ENCODE measurements at places on chromosomes 2 and 18. TPM values are rescaled to one million over a fixed set of nuclear protein-coding genes. Genes with fewer than 3 reads are reported as not detected.

DNA sequence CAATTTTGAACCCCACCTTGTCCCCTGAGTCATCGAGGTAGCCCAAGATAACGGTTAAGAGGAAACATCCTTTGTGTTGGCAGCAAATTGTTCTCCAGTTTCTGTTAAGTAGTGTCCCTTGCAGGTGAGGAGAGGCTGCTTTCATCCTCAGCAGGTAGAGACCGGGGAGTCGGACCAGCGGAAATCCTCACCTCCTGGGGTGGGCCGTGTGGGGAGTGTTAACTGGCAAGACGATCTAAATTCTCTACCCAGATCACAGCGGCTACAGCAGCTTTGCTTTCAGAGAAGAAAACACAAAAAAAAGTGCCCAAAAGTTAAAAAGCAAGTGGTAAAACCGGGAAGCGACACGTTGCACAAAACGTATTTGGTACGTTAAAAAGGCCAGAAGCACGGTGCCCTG is 63.2 kb downstream of the ADI1 start:
- no peak for DNase-seq

Gene NRP2
- total RNA-seq = 22.1 TPM

DNA sequence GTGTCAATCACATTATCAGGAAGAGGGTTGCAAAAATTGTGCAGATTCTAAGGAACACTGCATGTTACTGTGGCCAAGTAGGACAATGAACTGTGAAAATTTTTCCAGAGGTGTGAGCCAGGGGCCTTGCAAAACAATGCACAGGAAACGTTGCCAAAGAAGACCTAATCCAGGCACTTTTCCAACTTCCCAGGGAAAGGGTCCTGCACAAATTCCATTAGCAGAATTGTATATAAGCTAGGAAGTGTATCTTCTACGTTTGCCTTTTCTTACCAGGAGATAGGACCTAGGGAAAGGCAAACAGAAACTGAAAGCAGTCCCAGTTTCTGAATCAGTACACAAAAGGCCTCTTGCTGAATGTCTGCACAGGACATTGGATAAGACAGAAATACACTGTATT is 1888.3 kb upstream of the CELF4 start:
- no peak for DNase-seq

DNA sequence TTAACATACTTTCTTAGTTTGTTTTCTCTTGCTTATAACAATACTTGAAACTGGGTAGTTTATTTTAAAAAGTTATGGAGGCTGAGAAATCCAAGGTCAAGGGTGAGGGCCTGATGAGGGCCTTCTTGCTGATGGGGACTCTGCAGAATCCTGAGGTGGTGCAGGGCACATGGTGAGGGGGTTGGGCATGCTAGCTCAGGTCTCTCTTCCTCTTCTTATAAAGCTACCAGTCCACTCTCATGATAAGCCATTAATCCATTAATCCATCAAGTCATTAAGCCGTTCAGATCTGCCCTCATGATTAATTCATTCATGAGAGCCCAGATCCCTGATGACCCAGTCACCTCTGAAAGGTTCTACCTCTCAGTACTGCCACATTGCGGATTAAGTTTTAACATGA is 21.4 kb downstream of the ALMS1 start:
- DNase-seq = no peak

DNA sequence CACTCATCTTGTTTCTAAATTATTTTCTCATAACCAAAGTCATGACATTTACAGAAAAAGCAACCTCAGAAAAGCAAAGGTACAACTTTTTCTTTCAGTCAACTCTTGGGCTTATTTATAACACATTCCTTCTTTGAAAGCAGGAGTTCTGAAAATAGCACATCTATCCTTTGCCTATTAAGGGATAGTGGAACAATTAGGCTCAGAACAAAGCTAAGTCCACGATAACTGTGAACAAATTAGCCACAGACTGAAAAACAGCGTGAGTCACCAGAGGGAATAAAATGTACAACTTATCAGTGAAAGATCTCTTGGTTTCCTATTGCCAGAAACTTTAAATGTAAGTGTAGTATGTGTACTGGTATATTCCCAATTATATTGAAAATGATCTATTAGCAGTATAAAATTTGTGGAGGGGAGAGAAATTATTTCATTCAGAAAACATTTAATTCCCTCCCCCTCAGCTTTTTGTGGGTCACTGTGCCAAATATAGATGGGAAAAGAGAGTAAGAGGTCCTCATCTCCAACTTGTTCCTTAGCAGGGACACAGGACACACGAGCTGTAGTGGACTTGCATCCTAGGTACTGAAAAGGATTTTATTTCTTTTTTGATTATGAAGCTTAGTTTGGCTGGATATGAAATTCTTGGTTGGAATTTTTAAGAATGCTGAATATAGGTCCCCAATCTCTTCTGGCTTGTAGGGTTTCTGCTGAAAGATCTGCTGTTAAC is 15.4 kb upstream of the MATN3 start:
- no peak for DNase-seq

GRCh38 chr18:63850020-63850419 is 37.5 kb upstream of the SERPINB2 start:
- no peak for DNase-seq

DNA sequence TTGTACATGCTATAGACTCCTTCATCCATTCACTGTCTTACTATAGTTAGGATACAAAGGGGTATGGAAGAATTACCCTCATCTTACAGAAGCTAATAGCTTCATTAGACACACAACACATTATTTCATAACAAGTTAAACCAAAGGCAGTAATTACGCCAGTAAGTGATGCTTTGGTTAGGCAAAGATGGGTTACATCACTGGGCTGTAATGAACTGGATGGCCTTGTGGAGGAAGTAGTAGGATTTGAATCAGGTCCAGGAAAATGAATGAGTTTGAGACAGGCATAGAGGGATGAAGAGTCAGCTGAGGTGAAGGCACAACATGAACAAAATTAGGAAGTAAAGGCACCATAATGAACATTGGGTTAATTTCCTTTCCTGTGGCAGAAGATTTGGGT is 80.1 kb downstream of the SOCS6 start:
- DNase-seq = no peak

DNA sequence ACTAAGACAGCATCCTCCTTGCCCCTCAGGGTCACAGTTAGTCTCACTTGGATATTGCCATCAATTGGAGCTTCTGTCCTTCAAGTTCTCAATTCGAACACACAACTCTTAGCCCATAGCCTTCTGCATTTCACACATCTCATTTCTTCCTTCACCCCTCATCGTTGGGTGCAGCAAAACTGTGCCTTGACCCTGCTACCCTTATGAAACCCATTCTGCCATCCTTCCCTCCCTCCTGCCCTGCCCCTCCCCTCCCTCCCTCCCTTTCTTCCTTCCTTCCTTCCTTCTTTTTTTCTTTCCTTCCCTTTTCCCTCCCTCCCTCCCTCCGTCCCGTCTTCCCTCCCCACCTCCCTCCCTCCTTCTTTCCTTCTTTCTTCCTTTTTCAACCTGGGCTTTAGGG is 80.7 kb upstream of the CYRIA start:
- DNase-seq = no peak

DNA sequence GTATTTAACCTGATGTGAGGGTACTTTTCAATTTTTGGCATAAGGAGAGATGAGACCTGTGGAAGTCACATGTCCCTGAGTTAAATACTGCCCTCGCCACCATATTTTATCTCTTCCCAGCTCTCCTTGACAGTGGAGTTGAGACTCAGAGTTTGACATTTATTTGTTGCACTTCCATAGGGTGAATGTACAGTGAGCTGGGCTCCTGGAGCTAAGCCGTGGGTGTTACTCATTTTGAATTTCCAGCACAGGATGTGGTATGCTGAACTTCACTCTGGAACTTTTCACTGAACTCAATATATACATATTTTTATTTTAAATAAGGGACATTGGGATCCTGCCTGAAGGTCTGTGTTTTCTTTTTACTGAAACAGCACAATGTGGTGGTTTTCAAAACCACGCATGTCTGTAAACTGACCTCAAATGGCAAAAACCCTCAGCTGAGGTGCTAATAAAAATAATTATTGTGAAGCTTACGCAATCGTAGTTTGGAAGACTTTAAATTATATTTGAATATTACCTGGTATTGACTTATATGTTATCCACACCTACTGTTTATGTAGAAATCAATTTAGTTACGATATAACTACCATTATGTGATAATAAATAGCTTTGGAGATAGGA is 12.1 kb downstream of the RNF144A start:
- DNase-seq = no peak

Gene HAUS1
- total RNA-seq = 34.8 TPM

DNA sequence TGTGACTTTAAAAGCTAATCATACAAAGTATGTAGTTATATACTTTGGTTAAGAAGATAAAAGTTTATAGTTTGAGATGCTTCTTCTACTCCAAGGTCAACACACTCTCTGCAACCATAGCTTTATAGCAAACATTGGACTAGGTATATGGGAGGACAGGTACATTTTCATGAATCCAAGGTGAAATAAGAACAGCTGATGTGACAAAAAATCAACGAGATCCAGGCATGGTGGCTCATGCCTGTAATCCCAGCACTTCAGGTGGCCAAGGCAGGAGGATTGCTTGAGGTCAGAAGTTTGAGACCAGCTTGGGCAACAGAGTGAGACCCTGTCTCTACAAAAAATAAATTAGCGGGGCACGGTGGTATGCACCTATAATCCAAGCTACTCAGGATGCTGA is 163.3 kb upstream of the VWC2L start:
- no peak for DNase-seq

DNA sequence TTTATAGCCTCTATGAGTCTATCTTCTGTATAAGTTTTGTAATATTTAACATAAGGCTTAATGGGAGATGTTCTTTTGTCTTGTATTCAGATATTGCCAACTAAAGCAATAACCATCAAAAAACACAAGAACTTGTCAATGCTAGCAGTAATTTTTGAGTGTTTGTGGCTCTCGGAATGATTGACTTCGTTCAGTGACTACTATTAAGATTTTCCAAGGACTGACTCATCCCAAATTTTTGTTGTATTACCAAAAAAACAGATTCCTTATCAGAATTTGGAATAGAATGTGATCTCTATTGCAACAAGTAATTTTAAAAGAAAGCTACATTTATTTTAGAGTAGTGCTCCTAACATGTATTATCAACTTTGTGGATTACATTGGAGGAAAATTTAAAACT is 8.1 kb downstream of the NABP1 start:
- DNase-seq = no peak

GRCh38 chr2:68193144-68193543 is 35.5 kb downstream of the PNO1 start:
- DNase-seq = no peak

- DNase-seq = no peak
Measured at GRCh38 chr2:205902041-205902899, 183.7 kb downstream of the INO80D start.

Gene ZAP70
- 1.1 TPM for total RNA-seq

Gene WNT10A
- total RNA-seq = not detected

- no peak for DNase-seq
Measured at GRCh38 chr18:77948567-77948966, 698.9 kb downstream of the GALR1 start.

DNA sequence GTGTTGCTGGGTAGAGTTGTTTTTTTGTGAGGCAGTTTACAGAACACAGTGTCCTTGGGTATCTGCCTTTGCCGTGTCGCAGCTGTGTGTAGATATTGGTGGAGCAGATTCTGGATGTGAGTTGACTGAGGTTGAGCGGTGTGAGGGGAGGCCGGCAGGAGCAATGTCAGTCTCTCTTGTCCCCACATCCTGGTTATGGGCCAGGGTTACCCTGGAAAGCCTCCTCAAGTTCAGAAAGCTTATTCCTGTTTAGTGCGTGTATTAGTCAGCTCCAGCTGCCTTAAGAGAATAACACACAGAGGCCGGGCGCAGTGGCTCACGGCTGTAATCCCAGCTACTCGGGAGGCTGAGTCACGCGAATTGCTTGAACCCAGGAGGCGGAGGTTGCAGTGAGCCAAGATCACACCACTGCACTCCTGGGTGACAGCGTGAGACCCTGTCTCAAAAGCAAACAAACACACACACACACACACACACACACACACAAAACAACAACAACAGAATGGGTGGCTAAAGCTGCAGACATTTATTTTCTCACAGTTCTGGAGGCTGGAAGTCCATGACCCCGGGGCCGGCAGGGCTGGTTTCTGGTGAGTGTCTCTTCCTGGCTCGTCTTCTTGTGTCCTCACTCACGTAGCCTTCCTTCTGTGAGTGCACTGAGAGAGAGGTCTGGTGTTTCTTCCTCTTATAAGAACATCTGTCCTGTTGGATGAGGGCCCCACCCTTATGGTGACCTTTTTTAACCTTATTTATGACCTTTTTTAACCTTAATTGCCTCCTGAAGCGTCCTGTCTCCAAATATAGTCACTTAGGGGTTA is 5.1 kb downstream of the NCK2 start:
- DNase-seq = peak; percentile 29

DNA sequence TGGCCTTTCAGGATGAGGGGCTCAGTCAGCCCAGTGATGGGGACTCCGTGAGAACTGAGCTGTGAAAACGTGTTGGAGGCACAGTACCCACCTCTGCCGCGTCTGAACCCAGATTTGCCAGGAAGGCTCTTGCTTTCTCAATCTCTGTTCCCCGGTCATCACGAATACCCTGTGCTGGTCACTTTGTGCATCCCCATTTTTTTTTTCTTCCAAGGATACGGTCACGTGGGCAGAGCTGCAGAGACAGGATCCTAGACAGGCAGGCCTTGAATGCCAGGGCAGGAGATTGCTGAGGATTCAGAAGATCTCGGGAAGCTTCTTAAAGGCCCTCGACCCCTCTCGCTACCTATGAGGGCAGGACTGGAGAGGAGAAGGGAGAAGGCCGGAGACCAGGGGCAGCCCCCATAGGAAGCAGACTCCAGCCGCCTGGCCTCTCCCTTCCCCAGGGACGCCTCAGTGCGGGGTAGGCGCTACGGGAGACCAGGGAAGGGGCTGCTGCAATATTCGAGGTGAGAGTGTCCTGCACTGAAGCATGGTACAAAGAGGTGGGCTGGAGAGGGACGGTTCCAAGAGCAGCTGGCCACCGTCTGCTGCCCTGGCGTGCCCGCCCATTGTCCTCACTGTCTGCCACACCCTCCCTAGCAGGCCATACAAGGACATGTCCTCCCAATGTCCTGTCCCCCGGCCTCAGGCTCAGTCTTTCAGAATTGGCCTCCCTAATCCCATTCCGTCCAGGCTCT is 29.0 kb upstream of the TAF1B start:
- DNase-seq = no peak

DNA sequence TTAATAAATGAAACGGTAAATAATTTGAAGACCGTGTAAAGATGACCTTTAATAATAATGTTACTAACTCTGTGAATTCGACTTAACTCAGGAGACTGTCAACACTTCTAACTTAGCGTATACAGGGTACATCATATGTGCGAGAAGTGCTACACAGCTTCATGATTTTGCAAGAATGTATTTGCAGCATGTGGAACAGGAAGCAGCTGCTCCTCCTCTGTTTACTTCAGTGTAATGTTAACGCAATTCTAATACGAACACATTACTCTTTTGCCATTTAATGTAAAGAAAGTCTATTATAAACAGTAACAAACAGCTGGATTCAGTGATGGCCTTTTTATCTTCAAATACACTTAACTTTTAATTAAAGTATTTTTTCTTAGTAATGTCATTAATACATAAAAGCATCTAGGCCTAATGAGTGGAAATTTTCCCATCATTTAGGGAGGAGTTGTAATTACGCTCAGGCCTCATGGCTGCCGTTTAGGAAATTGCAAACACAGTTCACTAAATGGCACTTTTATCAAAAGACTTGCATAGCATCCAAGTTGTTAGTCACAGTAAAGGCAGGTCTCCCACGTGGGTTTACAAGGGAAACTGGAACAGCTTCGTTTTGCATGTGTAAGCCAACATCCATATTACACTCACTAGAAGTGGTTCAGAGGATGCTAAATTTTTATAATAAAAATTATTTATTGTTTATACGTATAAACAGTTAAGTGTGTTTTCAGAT is 635.7 kb downstream of the FBXO15 start:
- no peak for DNase-seq

Measured in occipital lobe (tissue), 3 donors.